Activated CD4-positive, alpha-beta memory T cell treated with anti-CD3 and anti-CD28 coated beads for 36 hours (primary cell): ENCODE measurements at places on chromosomes 6 and 20.

DNA sequence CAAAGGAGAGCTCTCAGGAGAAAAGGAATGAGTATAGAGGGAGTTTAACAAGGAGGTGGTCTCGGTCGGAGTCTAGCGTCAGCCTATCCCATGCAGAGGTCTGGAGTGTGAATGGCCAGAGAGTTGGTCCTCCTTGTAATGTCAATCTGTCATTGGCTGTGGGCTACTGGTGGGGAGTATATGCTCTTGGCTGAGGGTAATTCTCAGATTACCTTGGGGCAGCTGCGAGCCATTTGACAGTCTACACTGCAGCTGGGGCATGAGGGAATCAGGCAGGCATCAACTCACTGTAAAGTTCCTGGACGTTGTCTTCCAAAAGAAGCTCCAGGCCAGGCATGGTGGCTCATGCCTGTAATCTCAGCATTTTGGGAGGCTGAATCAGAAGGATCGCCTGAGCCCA, 48.1 kb downstream of the EBF4 start:
- no peak for DNase-seq

GRCh38 chr6:53587291-53587690, 42.4 kb upstream of the GCLC start:
- DNase-seq = no peak

- no peak for DNase-seq
These were observed 106.5 kb upstream of the NT5E start for GRCh38 chr6:85343428-85343827.

DNA sequence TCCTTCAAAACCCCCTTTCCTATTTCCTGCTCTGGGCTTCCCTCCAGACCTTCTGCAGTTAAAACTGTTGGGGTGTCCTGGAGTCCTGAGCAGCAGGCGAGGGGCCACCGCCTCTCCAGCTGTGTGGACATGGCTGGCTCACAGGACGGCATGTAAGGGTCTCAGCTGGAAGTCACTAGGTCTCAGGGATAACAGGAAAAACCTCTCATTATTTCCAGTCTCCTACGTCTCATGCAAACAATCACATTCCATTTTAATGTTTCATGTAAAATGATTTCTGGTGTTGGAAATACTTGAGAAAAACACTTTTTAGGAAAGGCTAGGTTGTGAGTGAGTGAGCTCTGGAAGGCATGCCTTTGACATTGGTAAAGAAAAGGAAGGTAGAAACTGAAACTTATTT, 158.7 kb downstream of the SCML4 start:
- no peak for DNase-seq

DNA sequence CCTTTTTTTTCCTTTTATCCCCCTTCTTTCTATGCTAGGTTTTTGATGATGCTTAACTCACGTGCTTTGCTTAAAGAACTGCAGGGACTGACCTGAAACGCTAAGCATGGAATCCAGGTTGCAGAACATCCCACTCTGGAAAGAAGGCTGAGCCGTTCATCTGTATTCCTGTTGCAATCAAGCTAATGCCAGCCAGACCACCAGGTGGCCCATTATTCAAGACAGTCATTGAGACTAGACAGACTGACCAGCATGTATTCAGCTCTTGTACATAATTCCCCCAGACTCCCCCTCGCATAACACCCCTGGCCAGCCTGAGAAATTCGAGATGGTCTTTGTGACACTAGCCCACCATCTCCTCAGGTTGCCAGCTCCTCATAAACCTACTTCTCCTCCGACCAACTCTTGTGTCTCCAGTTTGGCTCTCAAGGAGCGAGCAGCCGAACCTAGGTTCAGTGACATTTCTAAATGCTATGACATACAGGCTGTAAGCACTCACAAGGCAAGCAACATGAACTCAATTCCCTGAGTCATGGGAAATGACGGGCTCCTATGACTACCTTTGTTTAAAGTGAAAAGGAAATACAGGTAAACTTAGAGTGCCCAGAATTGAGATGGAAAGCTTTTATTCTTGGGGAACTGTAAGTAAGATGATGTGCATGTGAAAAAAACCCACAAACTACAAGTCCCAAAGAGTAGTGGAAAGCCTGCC, 309.3 kb upstream of the CDYL start:
- DNase-seq = no peak

GRCh38 chr6:151313066-151313491, 73.3 kb downstream of the AKAP12 start:
- DNase-seq = no peak

DNA sequence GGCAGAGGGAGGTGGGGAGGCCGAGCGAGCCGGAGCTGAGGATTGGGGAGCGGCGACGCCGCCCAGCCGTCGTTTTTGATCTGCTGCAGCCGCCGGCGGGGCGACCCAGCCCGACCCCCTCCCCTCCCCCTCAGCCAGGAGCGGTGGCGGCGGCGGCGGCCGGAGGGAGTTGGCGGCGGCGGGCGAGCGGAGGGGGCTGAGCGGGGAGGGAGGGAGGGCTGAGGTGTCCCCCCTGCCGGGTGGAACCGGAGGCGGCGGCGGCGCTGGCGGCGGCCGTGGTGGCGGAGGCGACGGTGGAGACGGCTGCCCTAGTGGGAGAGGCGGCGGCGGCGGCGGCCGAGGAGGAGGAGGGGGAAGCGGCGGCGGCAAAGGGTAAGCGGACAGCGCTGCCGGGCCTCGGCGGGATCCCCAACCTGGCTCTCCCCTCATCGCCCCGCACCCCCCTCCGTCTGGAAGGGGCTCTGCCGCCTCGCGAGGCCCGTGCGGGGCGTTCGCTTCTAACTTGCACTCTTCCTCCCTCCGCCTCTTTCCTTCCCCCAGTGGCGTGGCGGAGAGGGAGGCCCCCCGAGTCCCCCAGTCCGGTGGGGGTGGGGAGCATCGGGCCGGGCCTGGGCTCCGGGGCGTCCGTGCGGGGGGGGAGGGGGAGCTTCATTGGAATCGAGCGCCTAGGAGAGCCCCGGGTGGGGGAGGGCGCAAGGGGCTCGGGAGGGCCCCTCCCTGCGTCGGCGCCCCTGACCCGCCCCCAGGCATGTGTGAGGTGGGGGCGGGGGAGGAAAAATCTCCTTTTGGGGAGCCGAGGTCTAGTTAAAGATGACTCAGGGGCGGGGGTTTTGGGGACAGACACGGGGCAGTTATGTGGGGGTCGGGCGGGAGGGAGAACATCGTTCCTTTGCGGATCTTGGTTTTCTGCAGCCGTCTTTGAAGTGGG, at the start of gene TAB2:
TSS of gene TAB2 (plus strand) at position 69 of the 928 bp plus-strand sequence. CDS start 52,286 bp downstream, outside the sequence.
- DNase-seq = peak; percentile 88

DNA sequence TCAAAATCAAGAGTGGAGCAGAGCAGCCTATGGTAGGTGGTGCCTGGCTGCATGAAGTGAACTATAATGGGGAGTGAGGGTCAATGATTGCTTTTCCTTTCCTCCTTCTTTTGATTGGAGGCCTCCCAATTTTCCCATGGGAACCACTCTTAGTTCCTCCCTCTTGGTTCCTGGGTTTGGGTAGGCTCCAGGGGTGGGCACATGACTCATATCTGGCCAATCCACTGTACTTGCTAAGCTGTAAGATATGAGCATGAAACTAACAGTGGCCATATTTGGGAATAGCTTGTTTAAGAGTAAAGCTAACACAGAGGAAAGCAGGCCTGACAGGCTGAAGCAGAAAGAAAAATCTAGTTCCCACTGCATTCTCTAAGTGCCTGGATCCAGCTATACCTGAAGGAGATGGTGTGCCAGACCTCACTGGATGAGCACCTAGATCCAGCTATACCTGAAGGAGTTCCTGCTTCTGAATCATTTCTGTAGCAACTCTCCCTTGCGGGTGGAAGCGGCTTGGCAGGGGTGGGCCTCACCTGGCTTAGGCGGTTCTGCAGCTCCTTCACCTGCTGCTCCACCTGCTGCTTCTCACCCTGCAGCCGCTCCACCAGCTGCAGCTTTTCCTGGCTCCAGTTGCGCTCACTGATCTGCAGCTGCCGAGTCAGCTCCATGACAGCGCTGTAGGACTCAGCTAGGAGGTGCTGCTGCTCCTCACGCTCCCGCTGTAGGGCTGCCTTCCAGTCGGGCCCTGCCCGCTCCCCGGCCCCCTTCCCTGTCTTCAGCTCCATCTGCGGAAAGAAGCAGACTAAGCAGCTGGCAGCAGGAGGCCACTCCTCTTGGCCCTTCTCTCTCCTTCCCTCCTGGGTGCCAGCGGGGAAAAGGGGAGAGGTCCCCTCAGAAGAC, 29.0 kb upstream of the DSN1 start:
- no peak for DNase-seq

- no peak for DNase-seq
These were observed 89.8 kb upstream of the TENT5A start for GRCh38 chr6:81842254-81842653.

DNA sequence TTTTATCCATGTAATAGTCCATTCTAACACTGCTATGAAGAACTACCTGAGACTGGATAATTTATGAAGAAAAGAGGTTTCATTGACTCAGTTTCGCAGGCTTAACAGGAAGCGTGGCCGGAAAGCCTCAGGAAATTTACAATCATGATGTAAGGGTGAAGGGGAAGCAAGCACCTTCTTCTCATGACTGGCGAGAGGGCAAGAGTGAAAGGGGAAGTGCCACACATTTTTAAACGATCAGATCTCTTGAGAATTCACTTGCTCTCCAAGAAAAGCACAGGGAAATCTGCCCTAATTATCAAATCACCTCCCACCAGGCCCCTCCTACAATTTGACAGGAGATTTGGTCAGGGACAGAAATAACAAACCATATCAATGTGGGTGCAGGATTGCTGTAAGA, 859.7 kb downstream of the EPHA7 start:
- DNase-seq = no peak

DNA sequence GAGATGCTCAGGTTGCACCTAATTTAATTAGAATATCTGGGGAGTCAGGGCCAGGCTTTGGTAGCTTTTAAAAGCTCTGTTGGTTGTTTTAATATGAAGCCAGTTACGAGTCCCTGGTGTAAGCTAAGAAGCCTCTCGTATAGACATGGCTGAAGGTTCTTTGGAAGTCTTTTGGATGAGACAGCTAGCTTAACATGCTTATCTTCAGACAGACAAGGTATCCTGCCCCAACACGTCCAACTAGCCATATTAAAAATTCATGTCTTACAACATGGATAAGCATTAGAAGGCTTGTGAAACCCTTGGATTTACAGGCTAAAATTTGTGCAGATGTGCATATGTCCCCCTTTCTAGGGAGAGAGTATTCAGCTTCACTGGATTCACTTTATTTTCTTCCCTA, 105.7 kb upstream of the KCNK16 start:
- DNase-seq = no peak
